CD4-positive, alpha-beta T cell treated with Interleukin-6 at 100 ng/mL for 8 hours (primary cell): ENCODE measurements at places on chromosomes 12 and 14.

- no peak for DNase-seq
Observed at GRCh38 chr12:111767362-111768158, 827 bp downstream of the ALDH2 start.

GRCh38 chr12:27709932-27710591 lies 570 bp upstream of the MRPS35 start:
- no peak for DNase-seq

GRCh38 chr12:126353604-126354003 lies 1288.4 kb downstream of the AACS start:
- no peak for DNase-seq

- DNase-seq, result no peak
Observed at GRCh38 chr12:94721173-94721572, 70.8 kb upstream of the TMCC3 start.

- DNase-seq, result no peak
Observed at GRCh38 chr12:57983146-57983857, 41.9 kb downstream of the ATP23 start.

DNA sequence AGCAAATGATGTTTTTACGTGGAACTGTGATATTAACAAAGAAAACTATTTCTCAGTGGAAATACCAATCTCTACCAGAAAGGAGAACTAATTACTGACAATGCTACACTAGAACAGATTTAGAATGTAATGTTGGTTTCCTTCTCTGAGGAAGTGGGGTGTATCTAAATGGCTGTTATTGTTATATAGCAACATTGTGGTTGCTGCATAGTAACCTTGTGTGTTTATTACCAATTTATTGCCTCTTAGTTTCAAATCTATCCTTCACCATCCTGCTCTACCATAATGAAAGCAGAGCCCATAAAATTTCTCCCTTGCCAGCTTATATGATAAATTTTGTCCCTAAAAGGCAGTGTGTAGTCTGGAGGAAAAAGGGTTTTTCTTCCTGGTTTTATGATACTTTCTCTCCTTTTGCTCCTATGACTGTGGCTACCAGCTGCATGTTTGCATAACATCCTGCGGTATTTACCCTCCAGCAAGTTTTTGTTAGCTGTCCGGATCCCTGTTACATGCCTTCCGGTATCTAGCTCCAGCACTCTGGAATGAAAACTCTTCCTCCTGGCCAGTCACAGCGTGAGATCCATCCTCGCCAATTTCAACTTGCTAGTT lies 5.7 kb upstream of the KLRK1 start:
- no peak for DNase-seq

DNA sequence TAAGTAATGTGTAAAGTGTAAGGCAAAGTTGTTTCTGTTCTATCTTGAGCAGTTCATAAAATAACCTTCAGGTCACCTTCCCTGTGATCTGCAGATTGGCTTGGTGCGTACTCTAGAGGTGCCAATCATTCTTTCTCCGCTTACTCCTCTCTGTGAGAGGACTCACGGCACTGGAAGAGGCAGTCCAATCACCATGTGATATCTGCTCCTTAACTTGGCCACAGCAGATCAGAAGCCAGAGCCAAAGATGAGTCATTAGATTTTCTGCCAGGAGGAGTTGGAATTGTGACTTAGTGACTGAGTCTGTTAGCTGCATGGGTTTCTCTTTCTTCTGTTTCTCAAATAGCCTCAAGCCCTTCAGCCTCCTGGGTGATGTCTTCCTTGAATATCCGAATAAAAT lies 165.5 kb downstream of the SLC41A2 start:
- DNase-seq, result no peak

DNA sequence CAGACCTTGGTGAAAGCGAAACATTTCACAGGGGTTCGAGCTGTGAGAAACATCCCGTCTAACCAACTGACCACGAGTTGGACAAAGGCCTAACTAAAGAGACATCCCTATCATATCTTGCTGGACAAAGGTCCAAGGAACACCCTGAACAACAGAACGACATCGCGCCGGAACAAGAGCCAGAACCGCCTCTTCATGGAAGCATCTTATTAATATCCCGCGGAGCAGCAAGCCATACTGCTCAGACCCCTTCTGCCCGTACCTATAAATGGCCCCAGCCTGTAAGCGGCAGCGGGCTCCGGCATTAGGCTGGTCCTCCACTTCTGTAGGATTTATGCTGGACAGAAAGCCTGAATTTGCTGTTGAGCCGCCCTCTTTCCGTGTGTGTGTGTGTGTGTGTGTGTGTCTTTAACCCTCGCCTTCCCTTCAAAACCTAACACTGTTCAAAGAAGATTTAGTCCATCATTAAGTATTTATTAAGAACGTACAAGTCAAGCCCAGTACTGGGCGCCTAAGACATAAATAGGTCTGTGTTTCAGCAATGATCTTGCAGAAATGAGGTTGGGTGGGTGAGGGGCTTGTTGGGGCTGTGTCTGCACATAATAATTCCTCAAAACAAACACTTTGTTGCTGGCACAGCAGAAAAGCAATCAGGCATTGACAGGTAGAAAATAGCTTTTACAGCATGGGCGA lies 1.9 kb downstream of the SLC6A15 start:
- DNase-seq, result no peak

- no peak for DNase-seq
Observed at GRCh38 chr12:110088936-110089335, 35.2 kb upstream of the IFT81 start.

DNA sequence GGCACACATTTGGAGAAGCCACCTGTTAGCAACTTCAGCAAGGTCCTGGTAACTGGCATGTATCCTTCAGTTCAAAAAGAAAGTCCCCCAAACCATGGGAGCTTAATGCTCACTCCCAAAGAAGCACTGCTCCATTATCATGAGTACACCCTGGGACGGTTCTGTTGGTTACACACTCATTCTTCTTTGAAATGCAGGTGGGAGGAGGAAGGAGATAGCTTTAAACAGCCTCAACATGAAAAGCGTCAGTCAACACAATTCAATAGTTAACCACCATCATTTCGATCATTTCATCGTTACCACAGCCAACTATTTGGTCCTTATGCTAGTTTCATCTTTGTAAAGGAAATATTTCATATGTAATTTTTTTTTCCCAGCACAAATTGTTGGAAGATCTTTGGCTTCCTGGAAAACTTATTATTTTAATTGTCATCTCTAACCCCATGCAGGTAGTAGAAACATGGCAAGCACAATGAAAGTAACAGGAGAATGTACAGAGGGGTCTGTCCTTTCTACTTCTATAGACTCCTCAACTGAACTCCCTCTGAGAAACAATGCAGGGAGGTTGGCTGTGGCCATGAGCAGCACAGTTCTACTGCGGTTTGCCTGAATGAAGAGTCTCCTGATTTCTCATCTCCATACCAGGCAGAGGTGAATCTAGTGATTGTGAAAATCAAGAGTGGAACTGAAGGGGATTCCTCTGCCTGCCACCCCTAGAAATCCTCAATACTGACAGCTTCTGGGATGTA lies 196.4 kb upstream of the FOXN3 start:
- no peak for DNase-seq

- DNase-seq, result no peak
Observed at GRCh38 chr12:38890102-38890855, 15.1 kb downstream of the CPNE8 start.

DNA sequence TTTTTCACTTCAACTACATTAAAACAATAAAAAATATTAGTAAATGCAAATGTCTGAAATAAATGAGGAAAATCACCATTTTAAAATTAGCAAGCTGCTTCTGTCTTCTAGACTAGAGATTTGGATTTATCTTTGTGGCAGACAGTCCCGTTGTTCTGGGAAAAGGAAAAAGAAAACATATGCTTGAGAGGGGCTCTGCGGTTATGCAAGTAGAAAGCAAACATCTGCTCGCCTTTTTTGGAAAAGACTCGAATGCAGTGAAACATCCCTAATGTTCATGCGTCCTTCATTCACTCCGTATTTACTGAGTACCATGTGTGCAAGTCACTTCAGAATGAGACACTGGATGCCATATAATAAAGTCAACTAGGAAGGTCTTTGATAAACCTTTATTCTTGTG lies 44.9 kb downstream of the IFNG start:
- DNase-seq, result no peak

GRCh38 chr12:92987846-92988621 lies 58.9 kb upstream of the EEA1 start:
- no peak for DNase-seq

DNA sequence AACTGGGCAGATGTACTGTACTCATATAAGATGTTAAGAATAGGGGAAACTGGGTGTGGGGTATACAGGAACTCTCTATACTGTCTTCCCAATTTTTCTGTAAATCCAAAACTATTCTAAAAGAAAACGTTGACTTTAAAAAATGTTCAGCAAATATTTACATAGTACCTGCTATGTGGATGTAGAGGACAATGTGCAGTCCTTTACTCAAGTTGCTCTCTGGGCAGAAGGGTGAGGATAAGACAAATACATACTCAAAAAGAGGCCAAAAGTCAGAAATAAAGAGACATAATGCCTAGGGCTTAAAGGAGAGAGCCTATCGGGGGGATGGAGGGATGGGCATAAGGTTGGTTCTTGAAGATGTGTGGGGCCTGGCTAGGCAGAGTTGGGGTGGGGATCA lies 44.7 kb downstream of the PPP1R36 start:
- DNase-seq, result no peak

DNA sequence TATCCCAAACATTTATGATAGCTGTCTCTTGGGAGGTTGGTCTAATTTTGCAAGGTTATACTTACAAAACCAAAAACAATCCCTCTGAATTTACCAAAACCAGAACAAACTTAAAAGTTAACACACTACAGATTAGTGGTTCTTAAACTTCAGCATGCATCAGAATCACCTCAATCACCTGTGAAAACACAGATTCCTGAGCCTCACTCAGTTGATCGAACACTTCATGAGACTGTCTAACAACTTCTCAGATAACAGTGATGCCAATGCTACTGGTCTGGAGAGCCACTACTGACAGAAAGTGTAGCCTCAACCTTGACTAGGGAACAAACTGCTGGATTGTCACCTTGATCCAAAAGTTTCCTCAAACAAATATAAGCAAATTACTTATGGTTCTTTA lies 44.2 kb downstream of the ATP2B1 start:
- no peak for DNase-seq

DNA sequence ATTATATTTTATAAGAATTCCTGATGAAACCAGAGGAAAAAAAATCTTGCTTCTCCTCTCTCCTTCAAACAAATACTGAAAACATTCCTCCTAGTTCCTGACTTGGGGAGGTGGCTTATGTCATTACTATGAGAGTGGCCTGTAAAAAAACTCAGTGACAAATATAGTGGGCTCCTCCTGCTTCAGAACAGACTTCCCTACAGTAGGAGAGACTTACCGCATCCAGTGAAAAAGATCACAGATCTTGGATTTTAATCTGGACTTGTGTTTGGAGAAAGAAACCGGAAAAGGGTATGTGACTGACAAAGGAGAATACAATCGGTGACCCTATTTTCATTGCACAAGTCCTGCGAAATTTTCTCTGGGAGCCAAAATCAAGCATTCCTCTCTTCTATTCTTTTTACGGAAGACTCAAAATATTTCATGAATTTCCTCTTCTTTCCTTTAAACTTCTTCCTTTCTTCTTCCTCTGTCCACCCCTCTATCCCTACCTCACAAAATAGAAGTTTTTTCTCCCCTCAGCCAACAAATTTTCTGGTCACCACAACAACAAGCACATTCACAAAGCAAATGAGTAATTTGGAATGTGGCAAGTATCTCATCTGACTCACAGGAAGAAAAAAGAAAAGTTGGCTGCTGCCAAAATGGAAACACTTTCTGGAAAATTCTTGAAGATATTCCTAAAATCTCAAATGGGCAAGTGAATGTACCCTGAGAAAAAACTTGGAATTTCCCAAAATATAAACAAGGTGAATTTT lies 185.1 kb upstream of the CDKN3 start:
- DNase-seq, result no peak

- DNase-seq, result no peak
Observed at GRCh38 chr14:99670361-99671234, 13.5 kb upstream of the CYP46A1 start.

DNA sequence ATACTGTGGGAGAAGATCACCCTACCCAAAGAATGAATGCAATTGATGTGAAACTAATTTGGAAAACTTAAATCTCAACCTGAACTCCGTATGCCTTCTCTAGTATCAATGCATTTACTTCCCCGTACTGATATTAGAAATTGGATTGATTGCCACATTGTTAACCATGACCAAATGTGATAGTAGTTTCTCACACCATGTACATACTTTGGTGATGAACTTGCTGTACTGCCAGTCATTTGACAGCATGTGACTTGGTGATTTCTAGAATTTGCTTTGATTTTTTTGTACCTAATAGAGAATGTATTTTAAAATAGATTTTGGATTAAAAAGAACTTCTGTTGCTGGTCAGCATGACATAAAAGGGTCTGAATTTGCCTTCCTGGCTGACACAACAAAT lies 579.8 kb upstream of the TMEM132C start:
- DNase-seq, result no peak

DNA sequence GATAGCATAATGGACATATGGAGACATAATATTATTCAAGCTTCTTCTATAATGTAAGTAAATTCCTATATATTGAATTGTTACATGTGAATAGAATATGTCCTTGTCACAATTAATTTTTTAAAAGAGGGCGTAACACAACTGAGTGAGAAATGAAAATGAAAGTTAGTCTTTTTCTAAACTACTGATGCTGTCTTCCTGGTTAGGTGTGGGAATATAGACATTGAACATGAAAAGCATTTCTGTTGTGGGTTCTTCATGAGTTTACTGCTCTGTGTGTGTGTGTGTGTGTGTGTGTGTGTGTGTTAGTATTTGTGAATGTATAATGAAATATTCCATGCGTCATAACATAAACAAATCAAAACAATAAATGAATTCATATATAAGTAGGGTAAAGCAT lies 40.5 kb upstream of the RTL1 start:
- DNase-seq, result no peak

- no peak for DNase-seq
Observed at GRCh38 chr12:107288414-107289127, 195.2 kb upstream of the CRY1 start.

GRCh38 chr12:123106640-123107359 lies 44.1 kb downstream of the PITPNM2 start:
- peak; percentile 66 for DNase-seq
